Left colon (tissue), 2 donors: ENCODE measurements at places on chromosomes 1 and 21. TPM values are rescaled to one million over a fixed set of nuclear protein-coding genes. Genes with fewer than 3 reads are reported as not detected.

FAM131C gene
- total RNA-seq = not detected

CR1L gene
- not detected for total RNA-seq

NCF2 gene
- 3.1 TPM for total RNA-seq

KLHL17 gene
- total RNA-seq = 13.1 TPM

- peak; percentile 73 for DNase-seq
These were observed 5.4 kb downstream of the SLC6A9 start for GRCh38 chr1:44025816-44026215.

DNA sequence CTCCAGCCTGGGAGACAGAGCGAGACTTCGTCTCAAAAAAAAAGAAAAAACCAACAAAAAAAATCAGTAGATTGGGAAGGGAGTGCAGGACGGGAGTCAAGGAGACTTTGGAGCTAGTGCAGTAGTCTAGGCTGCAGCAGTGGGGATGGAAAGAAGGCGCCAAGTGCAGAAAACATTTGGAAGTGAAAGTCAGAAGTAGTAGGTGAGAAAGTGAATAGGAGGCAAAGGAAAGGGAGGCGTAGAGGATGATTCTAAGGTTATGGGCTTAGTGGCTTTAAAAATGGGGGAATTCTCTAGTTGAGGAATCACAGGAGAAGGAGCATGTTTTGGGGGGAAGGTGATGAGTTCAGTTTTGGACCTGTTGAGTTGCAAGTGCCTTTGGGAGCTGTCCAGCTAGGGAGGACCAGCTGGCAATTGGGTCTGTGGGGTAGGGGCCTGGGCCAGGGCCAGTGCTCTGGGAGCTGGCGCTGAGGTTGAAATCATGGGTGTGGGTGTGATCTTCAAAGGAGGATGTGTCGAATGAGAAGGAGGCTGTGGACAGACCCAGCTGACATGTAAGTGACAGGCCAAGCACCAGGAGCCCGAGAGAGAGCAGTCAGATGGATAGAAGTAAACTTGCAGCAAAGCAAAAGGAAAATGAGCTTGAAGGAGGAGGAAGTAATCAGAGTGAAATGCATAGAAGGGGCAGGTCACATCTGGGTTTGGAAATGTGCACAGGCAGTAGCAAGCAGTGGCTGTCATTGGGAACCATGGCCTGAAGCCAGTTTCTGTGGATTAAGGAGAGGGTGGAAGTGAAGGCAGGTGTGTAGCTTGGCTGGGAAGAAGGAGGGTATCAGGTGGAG, 15.8 kb downstream of the TMCC2 start:
- no peak for DNase-seq

- DNase-seq = no peak
These were observed 15.1 kb downstream of the AIDA start for GRCh38 chr1:222697203-222697602.

DNA sequence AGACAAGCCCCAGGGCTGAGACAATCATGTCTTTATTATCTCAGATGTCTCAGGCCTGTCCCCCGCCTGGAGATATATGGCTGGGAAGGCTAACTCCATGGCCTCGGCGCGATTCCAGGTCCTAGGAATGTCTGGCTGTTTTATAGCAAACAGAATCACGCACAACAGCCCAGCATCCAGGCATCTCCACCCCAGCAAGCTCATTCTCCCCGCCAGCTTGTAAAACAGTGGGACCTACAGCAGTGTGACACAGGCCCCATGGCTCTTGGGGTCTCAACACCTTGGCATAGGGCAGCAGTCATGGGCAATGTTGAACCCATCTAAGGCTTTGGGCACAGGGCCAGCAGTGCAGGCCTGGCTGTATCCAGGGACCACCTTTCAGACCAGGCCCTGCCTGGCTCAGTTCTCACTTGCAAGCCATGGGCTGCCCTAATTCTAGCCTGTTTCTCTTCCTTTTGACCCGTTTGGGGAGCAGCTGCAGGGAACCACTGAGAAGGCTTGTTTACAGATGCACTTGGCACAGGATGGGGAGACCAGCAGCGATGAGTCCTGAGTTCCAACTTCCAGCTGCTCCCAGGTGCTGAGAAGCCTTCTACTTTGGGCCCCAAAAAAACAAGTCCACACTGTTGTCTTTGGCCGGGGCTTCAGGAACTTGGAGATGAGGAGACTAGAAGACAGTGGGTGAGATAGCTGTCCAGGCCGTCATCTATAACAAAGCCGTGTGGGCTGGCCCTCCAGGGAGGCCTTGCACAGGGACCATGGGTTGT, 34.4 kb downstream of the WNT4 start:
- DNase-seq = peak; percentile 48

GRCh38 chr21:43354026-43354420, 72.9 kb downstream of the SIK1 start:
- no peak for DNase-seq

DNA sequence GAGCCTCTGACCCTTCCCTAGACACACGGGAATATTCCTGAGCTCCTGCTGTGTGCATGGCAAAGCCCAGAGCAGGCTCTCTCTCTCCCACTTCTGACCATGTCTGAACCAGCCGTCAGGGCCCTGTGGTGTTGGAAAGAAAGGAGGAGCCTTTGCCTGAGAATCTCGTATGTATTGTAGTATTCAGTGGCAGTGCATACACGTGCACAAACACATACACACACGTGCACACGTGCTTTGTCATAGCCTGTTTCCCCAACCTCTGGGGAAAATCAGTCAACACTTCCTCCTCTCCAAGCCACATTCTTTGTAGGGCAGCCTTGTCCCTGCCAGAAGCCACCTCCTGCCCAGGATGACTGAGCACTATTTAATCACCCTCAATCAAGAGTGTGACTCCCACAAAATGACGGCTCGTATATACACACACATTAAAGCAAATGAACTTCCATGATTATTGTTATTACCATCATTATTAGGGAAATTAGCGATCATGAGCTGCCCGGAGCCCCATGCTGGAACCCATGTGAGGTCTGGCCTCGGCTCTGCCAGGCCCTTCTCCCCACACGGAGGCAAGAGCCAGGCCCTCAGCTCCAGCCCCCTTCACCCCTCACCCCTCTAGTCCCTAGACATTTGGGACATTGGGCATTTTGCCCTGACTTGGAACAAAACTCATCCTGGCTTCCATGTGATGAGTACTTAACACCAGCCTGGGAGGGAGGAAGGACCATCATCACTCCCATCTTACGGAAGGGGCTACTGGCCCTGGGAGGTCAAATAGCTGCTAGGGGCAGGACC, 331.9 kb downstream of the NPHP4 start:
- no peak for DNase-seq

GRCh38 chr1:228742281-228742860, 7.1 kb downstream of the RHOU start:
- DNase-seq = no peak
